ENCODE measurements at places on chromosomes 6 and 20.

DNA sequence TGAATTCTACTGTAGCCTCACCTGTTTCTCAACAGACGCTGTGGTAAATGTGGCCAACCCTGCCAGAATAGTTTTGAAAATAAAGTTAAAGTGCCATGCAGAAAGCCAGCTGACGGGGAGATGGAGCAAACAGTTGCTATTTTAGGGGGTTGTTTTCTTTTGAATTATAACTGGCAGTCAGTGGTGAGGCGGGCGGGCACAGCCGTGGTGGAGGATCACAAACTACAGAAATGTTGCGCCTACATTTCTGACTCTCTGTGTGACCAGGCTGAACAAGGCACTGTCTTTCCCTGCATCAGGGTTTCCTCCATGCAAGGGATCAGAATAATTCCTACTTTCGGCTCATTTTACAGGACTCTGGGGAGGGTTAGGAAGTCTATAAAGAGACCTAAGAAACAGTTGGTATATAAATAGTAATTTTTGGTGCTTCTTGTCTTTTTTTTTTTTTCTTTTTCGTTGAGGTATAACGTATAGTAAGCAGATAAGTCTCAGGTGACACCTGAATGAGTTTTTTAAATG, 17.2 kb downstream of the CHMP4B start:
- DNase-seq = no peak

DNA sequence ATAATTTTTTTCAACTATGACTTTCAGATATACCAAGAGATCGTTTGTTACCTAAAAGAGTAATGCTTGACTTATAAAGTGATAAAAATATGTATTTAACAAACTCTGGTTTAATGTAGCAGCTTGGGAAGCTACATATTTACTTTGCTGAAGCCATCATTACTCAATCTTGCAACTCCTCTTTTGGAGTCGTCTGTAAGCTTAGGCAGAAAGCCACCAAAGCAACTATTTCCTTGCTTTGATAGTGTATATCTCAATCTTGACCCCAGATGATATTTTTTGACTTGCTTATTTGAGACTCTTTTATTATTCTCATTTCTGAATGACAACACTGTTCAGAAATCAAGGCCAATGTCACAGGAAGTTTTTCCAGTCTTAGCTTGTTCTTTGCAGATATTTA, 183.0 kb downstream of the SAMD5 start:
- DNase-seq = no peak

- DNase-seq = no peak
Measured at GRCh38 chr6:117668736-117669135, 6.5 kb upstream of the NUS1 start.

DNA sequence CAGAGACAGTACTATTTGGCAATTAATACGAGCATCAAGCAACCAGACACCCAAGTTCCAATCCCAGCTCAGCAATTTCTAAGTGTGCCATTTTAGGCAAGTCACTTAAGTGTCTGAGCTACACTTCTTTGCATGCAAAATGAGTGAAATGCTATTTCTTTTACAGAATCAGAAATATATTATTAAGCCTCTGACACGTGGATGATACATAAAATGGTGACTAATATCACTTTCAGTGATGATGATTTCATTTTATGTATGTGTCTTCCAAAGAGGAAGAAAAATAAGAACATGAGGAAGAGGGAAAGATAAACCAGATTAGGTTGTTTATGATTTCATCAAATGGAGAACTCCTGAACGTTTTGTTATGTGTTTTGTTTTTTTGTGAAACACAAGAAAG, 158.6 kb downstream of the TSHZ2 start:
- DNase-seq = no peak

- DNase-seq = no peak
Measured at GRCh38 chr20:9926476-9926875, 87.6 kb upstream of the PAK5 start.

DNA sequence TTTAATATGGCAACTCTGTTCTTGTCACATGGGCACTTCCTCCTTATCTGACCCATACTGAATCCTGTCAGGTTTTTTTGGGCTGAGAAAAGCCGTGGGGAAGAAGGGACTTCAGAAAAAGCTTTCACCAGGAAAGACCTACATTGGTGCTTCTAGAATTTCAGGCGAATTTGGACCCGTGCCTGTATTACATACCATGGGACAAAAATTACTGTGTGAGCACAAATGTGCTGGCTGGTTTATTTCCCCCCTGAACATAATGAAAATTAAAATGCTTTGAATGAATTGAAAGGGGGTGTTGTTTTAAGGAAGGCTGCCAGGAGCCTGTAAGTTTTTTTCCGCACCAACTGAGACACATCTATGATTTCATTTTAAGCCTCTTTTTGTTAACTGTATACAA, 29.6 kb downstream of the CAP2 start:
- no peak for DNase-seq
